Dermis microvascular lymphatic vessel endothelial cell (primary cell): ENCODE measurements at places on chromosomes 1 and 21.

- no peak for DNase-seq
Measured at GRCh38 chr21:45421071-45421845, 16.3 kb downstream of the COL18A1 start.

DNA sequence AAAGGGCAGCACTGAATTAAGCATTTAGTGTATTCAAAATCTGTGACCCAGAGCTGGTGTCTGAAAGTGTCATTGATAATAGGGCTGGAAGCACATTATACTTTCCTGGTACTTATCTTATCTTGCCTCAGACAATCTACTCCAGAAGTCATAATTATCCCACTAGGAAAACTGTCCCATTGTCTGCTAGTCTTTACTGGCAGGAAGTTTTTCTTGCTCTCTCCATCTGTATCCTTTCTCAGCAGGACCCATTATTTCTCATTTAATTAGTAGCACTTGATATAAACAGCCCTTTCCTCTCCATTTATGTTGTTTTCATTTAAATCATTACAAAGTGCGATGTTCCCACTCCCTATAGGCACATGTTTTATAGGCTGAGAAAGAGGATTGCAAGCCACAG, 36.5 kb upstream of the BARHL2 start:
- DNase-seq = no peak

- no peak for DNase-seq
Measured at GRCh38 chr1:156511644-156512043, 11.1 kb upstream of the MEF2D start.

GRCh38 chr1:162131400-162132321, 62.2 kb downstream of the NOS1AP start:
- DNase-seq = no peak

DNA sequence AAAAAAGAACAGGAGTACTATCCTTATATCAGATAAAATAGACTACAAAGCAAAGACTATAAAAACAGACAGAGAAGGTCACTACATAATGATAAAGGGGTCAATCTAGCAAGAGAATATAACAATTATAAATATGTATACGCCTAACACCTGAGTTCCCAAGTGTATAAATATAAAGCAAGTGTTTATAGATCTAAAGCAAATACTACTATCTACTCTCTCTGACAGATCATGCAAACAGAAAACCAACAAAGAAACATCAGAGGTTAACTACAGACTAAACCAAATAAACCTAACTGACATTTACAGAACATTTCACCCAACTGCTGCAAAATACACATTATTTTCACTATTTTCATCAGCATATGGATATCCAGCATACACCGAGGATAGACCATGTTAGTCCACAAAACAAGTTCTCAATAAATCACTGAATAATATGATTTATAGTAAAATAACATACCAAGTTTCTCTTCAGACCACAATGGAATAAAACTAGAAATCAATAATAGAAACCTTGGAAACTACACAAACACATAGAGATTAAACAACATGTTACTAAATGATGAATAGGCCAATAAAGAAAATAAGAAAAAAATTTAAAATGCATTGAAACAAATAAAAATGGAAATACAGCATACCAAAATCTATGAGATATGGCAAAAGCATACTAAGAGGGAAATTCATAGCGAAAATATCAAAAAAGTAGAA, 22.7 kb downstream of the UCHL5 start:
- DNase-seq = no peak

DNA sequence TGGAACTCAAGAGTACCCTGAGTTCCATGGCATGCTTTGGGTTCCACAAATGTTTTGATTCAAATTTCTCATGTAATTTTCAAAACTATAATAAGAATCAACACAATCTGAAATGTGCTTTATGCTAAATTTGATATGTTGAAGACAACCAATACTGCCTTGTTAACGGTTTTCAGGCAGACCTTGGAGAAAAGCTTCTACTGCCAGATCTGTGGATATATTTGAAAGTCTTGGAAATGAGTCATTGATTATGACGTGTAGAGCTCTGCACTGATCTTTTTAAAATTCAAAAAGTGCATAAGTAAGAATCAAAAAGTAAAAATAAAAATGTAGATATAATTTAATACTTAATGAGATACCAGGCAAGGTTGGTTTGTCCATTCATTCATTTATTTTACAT, 74.0 kb upstream of the TNR start:
- no peak for DNase-seq

- DNase-seq = no peak
Measured at GRCh38 chr1:172582889-172583288, 49.9 kb downstream of the SUCO start.

DNA sequence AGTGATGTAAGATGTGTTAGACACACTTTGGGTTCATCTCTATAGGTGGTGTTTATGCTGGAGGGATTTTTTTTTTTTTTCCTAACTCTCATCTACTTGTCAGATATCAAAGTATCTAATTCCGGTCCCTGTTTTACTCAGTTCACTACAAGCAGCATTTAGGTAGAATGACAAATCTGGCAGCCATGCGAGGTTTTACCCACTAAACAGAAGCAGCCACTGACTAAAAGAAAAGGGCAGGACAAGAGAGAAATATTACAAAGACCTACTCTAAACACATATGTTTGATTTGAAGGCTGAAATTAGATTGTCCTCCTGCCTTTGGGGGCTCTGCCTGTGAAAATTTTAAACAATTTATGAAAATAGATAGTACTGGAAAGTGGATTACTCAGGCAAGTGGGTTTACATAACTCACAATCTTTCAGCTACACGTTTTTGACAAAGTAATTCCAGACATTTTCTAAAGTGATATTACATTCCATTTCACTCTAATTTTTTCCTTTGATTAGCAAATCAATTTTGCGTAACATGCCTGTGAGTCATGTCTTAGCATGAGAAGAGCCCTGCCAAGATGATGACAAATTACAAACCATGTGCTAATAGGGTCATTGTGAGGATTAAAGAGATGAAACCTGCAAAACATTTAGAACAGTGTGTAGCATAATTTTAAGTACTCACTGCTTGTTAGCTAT, 172.6 kb downstream of the PLA2G4A start:
- DNase-seq = no peak

DNA sequence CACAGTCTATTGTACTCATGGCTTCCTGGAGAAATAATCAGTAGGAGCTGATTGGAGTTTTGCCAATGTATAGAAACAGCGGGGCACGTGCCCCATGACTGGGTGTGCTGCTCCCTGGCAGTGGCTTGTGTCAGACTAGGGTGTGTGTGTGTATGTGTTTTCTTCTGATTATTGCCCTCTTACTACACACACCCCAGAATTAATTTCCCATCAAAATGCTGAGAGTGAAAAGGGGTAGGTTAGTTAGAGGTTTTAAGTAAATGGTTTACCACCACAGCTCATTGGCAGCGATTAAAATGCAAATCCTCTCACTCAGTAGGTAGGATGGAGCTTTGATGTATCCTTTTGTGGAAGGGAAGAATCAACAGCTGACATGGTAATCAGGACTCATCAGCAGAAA, 29.9 kb downstream of the HHAT start:
- no peak for DNase-seq

DNA sequence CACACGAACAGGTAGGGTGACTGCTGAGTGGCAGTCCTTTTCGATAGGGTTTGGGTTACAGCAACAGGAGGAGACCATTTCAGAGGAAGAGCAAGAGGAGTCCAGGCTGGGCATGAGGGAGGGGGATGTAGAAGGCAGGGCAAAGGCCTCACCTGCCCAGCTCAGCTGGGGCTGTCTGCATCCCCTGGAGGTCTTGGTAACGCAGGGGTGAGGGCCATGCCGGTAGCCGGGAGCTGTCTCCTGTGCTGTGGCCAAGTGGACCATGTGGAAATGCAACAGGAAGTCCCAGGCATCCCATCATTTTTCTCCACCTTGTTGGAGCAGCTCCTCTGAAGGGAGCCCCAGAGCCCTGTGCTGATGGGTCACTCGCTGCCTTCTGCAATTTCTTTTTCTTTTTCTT, 105.4 kb upstream of the C1orf174 start:
- DNase-seq = no peak

DNA sequence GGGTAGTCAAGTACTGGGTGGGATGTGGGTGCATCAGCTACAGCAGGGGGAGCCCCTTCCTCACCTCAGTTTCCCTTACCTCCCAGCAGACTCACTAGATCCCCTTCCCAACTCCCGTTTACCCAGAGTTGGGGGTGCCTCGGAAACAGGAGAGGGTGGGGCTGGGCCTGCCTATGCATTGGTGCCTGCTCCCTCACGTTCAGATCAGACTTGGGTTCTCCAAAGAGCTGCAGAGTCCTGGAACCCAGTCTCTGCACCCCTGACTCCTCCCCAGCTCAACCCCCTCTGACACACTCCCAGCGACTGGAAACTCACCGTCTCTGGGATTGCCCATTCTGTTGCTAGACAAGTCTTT, 6.0 kb downstream of the FOXO6 start:
- DNase-seq = no peak

DNA sequence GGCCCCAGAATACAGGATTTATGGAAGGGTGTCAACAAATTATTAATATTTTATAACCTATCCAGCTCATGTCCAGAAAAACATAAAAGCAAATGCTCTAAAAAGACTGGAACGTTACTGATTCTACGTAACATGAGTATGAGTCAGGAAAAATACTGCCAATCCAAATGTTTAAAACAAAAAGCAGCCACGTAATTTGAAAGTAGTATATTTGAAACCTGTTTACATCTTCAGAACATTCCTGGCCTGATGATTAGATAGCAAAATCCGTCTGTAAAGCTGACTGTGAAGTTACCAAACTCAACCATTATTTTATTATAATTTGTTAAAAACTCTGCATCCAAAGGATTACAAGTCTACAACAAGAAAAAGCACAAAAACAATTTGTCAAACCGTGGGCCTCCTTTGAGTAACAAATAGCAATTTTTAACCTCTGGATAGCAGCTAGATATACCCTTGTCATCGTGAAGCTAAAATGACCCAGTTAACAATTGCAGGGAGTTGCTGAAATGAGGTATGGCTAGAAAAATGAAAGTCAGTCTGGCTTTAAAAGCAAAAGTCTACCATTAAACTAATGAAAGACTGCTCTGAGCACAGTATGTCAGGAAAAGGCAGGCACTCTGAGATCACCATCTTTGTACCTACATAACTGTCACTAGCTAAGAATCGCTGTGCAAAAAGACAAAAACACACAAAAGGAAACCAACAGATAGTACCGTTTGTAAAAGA, 1.2 kb downstream of the UBR4 start:
- DNase-seq = no peak

DNA sequence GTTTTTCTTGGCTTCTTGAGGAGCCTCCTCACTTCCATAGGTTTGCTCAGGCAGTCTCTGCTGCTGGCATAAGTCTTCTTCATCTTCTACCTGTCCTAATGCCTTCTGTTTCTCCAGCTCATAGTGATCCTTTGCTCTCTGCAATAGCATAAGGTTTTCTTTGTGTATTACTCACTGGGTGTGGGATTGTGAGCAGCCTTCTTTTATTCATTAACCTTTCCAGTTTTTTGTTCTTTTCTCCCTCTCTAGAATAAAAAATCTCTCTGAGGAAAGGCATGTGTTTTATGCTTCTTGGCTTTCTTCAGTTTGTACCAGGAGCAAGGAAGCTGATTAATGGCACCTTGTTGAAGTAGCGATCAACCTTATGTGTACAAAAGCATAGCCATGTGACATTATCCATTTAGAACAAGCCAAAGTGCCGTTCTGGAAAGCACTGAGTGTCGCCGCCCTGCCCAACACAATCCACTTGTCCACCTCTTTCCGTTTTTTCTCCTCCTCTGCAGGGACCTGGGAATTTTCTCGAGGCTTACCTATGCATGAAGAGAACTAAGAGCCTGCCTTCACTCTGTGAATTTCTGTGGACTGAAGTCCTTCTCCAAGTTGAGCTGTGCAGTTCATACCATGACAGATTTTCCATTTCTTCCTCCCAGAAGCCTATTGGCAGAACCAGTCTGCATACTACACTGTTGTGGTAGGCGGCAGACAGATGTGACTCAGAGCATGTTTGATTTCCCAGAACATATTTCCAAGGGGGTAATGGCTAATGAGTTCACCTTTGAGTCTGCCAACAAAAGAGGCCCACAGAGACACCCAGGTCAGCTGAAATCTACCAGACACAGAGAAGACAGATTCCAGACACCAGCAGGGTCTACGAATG, 39.0 kb downstream of the DPT start:
- no peak for DNase-seq

DNA sequence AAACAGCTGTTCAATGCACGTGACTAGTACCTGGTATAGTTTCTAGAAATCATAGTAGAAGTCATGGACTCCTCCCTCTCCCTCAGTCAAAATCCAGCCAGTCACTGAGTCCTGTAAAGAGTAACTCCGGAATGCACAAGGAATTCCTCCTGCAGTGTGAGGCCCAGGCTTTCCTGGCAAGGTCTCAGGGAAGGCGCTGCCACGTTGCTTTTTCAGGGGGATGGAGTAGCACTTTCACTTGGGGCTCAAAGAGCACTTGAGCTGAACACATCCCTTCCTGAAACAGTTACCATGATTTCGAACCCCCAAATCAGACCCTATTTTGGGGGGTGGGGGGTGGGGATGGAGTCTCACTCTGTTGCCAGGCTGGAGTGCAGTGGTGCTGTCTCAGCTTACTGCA, 26.4 kb upstream of the LRRC8D start:
- DNase-seq = no peak

DNA sequence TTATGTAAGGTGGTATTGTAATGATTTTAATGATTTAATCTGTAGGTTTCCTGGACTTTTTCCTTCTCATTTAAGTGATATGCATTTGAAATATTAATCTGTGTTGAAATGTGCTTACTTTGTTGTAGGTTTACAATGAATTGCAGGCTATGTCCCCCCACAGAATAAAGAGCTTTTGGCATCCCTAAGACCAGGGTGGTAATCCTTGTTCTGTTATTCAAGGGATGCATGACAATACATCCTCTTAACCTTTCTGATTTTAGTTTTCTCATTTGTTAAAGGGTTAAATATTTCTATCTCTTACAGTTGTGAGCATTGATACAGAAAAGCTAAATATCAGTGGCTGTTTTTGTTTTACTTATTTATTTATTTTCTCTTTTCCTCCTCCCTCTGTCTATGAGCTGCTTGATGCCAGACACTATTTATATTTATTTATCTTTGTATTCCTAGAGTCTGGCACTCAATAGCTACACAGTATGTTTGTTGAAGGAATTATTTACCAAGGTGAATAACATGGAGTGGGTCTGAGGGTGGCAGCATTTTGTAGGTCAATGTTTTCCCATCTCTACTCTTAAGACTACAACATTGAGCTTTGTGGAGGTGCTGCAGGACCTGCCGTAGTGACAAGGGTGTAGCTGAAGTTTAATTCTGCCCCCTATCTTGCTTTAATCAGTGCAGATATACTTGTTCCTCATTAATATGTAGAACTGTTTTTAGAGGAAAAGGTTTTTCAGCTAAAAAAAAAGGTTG, 19.9 kb upstream of the ADGRL2 start:
- no peak for DNase-seq

DNA sequence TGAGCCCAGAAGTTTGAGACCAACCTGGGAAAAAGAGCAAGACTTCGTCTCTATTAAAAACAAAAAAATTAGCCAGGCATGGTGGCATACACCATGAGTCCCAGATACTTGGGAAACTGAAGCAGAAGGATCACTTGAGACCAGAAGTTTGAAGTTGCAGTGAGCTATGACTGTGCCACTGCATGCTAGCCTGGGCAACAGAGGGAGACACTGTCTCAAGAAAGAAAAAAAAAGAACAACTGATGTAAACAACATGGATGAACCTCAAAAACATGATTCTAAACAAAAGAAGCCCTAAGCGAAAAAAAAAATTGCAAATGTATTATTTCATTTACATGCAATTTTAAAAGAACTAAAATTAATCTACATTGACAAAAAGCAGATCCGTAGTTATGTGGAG, 9.0 kb downstream of the LRRC40 start:
- DNase-seq = no peak

GRCh38 chr1:1042835-1043234, 22.9 kb downstream of the AGRN start:
- DNase-seq = no peak
